ENCODE measurements at places on chromosomes 12 and 14.

DNA sequence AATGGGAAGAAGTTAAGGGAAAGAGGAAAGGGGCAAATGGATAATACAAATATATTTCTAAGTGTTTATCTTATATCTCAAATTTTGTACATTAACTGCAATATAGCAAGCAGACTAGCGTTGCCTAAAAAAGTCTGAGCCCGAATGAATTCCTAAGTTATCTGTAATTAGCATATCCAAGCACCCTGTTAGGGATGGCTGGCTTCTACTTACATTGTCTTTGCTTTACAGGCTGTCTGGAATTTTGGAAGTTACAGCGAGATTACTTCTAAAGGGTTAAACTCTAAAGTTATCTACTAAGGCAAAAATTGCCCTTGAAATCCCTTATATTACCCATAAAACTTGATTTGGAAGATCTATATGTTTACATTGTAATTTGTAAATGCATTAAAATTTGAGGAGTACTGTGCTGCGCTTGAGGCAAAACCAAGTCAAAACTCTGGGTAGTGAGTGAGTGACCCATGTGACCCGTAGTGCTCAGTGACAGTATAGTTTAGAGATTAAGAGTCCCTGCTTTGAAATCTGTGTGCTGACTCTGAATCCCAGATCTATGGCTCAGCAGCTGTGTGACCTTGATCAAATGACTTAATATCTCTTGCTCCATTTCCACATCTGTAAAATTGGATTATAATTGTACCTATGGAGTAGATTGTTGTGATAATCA is 17.3 kb upstream of the LIN7A start:
- no peak for DNase-seq

- DNase-seq: no peak
Observed at GRCh38 chr12:127810041-127810440, 456.9 kb upstream of the TMEM132C start.

DNA sequence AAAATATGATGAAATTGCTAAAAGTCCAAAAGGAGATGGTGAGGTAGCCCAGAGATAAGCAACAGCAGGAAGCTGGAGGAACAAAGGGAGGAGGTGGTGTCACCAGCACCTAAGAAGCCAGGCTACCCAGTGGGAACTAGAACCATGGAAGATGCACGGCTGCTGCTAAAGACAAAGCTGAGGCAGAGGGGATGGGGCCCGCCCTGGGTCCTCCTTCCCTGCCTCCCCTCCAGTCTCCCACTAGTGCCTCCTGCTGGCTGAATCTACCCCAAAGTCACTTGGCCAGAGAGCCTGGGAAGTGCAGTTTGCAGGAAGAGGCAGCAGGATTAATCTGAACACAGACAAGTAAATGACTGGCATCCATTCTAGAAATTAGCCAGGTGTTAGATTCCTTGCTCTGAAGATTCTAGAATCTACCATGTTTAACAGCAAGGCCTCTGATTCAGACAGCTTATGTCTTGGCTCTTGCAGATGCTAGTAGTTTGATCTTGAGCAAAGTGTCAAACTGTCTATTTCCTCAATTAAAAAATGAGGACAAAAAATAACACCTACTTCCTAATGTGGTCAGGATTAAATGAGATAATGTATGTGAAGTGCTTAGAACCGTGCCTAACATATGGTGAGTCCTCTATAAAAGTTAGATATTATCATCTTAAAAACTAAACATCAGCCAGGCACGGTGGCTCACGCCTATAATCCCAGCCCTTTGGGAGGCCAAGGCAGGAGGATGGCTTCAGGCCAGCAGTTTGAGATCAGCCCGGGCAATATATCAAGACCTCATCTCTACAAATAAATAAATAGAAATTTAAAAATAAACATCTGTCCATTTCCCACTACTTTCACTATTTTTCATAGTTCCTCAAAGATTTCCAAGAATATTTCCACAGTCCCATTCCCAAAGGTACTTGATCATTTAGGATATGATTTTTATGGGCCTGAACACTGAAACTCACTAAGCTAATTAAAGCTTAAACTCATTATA is 5.8 kb upstream of the LRP10 start:
- DNase-seq: no peak

GRCh38 chr14:89339579-89339978 is 77.5 kb downstream of the FOXN3 start:
- no peak for DNase-seq

DNA sequence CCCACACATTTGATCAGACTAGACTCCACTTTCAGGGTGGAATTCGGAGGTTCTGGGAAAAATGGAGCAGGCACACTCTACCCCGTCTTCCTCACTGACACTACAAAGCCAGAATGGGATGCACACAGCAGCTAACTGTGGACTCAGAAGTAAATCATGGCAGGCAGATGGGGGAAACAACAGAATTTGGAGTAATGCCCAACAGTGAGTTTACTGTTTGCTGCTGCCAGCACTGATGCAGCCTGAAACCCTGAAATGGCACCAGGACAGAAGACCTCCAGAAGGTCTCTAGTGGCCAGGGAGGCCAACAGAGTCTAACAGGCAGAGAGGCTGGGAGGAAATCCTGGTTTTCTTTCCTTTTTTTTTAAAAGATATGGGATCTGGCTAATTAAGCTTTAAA is 24.6 kb downstream of the KCTD10 start:
- no peak for DNase-seq

DNA sequence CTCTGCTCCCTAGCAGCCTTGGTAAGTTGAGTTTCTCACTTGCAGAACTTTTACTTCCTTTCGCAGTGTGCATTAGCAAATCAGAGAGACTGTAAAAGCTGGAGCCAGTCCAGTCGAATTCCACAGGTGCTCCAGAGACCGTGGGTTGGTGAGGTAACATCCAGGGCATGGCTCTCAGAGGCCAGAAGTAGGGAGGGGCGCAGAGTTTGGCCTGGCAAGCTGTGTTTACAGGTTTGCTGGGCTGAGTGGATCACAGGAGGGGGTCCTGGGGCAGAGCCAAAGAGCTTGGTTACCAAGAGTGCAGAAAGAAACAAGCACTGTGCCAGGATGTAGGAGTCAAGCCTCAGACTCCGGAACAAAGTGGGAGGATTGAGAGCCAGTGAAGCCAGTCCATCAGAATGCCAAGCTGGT is 10.2 kb upstream of the BHLHE41 start:
- DNase-seq: no peak

DNA sequence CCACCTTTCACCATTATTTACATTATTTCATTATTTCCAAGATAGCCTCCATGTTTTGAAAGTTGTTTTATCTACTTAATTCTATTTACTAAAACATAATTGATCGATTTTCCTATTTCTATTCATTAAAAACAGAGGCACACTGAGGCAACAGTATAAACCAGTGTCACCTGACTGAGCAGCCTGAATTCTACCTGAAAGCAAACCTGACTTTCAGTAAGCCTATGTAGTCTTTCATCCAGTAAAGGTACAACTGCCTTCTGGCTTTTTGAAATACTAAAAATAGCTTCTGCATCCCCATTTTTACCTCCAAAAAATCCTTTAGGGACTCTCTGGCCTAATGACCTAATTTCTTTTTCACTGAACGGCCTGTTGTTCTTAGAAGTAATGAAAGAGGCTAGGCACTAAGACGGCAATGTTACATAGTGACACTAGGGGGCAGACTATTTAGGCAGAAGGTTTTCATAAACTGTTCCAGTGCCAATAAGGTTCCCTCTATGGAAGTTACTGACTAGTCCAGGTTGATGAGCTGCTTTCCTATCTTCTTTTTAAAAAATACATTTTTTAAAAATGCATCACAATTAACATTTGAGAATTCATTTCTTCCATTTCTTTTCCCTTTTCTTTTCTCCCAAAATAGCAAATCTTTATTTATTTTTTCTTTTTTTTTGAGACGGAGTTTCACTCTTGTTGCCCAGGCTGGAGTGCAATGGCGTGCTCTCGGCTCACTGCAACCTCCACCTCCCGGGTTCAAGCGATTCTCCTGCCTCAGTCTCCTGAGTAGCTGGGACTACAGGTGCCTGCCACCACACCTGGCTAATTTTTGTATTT is 17.5 kb downstream of the ANAPC5 start:
- DNase-seq: peak; percentile 36

DNA sequence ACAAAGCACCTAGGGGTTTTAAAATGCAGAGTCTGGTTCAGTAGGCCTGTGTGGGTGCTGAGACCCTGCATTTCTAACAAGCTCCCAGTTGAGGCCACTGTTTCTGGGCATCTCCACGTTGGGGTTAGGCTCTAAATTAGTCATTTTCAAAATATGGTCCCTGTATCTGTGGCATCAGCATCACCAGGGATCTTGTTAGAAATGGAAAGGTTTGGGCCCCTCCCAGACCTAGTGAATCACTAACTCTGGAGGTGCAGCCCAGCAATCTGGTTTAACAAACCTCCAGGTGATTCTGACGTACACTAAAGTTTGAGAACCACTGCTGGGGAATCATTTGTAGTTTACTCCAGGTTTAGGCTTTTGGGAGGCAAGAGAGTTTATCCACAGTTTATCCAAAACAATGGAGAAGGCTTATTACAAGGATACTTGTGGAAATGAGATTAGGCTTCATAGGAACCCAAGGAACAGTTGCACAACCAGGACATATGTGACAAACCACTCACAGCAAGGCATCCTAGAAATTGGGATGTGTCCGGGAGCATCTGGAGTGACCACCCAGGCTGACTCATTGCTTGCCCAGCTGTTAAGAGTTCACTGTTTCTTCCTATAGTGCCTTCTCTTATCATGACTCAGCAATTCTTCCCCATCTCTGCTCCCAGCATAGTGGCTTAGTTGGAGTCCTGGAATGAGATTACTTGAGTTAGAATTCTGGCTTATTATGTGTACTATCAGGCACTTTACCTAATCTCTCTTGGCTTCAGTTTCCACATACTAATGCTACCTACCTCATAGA is 71.6 kb upstream of the STXBP6 start:
- no peak for DNase-seq

- no peak for DNase-seq
Observed at GRCh38 chr12:106815741-106816140, 41.3 kb downstream of the RIC8B start.

DNA sequence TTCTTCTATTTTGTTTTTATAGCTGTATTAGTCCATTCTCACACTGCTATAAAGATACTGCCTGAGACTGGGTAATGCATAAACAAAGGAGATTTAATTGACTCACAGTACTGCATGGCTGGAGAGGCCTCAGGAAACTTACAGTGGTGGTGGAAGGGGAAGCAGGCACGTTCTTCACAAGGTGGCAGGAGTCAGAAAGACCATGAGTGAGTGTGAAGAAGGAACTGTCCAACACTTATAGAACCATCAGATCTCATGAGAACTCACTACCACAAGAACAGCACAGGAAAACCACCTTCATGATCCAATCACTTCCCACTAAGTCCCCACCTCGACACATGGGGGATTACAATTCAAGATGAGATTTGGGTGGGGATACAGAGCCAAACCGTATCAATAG is 42.3 kb downstream of the ARMH4 start:
- DNase-seq: no peak

GRCh38 chr12:2644683-2645405 is 149.9 kb upstream of the FKBP4 start:
- DNase-seq: no peak

DNA sequence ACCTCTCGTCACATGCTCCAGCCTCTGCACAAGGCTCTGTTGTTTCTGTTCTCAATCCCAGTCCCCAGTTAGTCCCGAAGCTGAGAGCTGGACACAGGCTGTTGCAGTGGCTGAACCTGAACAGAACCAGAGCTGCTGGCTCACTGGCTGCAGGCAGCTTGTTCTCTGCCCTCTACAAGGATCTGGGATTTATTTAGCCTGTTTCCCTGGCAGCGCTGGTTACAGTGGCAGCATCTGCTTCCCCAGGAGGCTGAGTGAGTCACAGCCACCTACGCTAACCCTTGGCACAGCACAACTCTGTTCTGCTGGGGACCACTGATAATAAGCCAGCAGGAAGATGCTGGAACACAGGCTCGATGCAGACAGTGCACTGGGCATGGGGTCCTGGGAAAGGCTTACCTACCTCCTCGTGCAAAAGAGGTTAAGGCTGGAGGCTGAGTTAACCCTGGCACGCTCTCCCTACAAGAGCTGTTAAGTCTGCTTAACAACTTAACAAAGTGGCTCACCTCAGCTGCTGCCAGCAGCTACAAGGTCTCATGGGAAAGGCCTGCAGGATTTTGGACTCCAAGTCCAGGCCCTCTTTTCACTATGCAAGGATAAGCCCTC is 299.6 kb downstream of the PCNX1 start:
- peak; percentile 42 for DNase-seq

DNA sequence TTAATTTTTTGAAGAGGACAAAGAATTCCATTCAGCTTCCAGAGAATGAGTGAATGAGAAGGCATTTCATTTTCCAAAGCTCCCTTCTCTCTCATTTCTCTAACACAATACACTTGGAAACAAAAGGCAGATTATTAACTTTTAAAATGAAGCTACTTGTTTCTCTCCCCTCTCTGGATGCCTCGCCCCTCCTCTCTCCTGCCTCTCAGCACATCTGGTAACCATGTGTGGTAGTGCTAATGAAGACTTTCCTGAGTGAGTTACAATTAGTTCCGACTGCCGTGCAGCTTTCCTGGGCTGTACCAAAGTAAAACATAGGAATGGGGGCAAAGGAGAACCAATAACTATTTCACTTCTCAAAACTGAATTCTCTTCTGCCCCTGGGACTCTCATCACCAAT is 84.7 kb upstream of the SOX5 start:
- no peak for DNase-seq

All from AG04450 (cell line).